ENCODE measurements at places on chromosomes 4 and X. TPM values are rescaled to one million over a fixed set of nuclear protein-coding genes. Genes with fewer than 3 reads are reported as not detected.

Gene FAM184B
- total RNA-seq, result not detected

DNA sequence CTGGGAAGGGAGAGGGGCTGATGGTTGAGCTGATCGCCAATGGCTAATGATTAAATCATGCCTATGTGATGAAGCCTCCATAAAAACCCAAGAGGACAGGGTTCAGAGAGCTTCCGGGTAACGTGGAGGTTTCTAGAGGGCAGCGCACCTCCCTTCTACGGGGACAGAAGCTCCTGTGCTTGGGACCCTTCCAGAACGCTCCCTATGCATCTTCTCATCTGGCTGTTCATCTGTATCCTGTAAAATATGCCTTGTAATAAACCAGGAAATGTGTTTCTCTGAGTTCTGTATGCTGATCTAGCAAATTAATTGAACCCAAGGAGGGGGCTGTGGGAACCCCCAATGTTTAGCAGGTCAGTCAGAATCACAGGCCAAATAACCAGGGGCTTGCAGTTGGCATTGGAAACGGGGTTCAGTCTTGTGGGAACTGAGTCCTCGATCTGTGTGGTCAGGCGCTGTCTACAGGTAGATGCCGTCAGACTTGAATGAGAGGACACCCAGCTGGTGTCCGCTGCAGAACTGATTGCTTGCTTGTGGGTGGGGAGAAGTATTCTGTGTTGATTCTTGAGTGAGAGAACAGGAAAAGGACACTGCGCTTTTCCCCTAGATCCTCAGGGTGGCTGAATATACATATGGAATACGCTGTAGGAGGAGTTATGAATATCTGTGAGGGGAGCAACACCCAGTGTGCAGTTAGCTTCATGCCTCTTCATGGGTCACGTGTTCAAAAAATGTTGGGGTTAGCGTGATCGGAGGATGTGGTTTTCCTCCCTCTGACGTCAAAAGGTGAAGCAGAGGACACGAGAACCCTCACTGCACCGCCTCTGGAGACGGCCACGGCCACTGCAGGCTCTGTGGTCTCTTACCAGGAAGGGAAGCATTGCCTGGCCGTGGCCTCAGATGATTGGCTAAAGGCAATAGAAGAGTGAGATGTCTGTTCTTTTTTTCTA is 29.2 kb downstream of the HTT-AS start:
- no peak for DNase-seq

Gene TEC
- total RNA-seq, result 2.0 TPM

DNA sequence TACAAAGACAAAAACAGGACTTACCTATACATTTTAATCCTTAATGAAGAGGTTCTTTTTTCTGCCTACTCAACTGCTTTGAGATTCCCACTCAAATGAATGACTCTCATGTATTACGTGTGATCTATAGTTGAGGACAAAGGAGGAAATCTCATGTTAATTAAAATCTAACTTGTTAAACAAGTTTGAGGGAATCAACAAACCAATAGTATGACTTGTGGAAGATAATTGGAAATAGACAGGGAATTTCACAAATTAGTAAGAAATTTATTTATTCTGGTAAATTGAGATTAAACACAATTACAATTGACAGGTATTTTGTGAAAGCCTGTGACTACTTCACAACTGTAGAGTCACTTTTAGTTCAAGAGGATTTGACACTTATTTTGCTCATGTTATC is at the start of gene TMPRSS11D:
Gene TMPRSS11D (minus strand): TSS at position 101 of the 400 bp plus-strand sequence. CDS start 69 bp downstream, at position 32.
- DNase-seq, result no peak

Gene PABPC1L2A
- total RNA-seq, result 0.26 TPM

GRCh38 chr4:97359826-97360225 is 783.5 kb downstream of the STPG2 start:
- no peak for DNase-seq

DNA sequence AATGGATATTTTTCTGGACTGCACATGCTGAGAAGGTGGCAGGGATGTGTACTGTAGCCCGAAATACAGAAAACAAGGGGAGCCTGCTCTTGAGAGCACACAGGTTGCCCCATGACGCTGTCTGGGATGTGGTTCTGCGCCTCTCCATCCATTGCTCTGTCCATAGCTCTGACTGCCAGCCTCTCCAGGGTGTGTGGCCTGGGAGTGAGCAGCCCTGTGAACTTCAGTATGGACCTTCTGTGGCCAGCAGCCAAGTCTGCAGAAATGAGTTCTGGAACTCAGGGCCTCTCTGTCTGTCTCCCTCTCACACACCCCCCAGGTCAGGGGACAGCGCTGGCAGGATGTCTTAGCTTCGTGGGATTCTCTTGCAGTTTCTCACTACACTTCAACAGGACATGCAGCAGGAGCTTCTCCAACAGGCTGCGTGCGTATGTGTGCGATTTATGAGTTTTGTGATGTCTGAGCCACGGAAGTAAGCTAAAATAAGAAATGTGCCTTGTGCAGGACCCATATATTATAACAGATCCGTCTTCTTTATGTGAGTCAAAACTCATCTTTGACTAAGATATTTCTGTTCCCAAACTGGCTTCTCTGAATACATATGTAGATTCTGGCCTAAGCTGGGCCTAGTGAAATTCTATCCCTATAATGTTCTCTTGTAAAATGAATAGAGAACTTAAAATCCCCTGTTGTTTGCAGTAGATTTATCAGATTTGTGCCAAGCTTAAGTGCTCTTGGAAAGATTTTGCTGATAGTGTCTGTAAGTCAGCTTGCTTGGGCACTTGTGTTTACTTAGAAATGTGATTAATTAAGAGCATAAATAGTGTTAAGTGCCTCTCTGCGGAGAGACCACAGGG is 40.0 kb downstream of the PROM1 start:
- DNase-seq, result no peak

DNA sequence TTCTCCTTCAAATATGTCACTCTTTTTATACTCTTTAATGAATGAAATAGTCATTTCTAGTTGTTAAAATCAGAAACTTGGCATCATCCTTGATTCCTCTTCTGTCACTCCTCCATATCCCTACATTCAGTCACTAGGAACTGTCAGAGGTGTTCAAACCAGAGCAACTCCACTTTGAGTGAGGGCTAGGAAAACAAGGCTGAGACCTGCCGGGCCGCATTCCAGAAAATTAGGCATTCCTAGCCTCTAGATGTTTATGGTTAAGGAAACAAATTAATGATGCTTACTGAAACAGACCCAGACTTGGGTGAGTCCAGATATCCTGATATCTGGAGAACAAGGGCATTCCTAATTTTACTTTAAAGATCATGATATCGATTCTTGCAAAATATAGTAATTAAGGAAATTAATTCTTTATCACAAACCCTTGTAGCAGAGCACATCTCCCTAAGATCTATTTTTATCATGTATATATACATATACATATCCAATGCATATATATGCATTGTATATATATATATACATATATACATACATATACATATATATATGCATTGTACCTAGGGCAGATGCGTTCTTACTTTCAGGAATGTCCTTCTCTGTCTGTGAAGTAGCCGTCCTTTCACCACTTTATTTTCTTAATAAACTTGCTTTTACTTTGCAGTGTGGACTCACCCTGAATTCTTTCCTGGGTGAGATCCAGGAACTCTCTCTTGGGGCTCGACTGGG is 98.4 kb upstream of the GC start:
- DNase-seq, result no peak

GRCh38 chr4:10171055-10171454 is 54.5 kb upstream of the WDR1 start:
- DNase-seq, result no peak

- DNase-seq, result no peak
Measured at GRCh38 chrX:85052636-85053343, 49.1 kb downstream of the APOOL start.

GRCh38 chrX:74521961-74522751 is 92.3 kb downstream of the RLIM start:
- no peak for DNase-seq

Gene MAGEE1
- total RNA-seq, result 2.2 TPM

Gene GNRHR
- not detected for total RNA-seq

GRCh38 chr4:163606896-163607691 is 112.6 kb downstream of the TMA16 start:
- DNase-seq, result no peak

DNA sequence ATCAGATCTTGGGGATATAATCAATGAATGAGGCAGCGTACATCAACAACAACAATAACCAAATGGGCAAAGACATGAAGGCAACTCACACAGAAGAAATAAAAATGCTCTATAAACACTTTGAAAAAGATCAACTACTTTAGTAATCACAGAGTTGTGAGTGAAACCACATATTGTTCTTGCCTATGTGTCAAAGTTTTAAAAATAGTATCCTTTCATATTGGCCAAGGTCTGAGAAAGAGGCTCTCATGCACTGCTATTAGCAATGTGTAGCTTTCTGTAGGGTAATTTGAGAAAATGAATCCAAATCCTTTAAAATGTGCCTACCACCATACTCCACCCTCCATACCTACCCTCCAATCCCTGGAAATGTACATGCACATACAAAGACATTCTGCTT is 25.0 kb downstream of the COQ2 start:
- no peak for DNase-seq

DNA sequence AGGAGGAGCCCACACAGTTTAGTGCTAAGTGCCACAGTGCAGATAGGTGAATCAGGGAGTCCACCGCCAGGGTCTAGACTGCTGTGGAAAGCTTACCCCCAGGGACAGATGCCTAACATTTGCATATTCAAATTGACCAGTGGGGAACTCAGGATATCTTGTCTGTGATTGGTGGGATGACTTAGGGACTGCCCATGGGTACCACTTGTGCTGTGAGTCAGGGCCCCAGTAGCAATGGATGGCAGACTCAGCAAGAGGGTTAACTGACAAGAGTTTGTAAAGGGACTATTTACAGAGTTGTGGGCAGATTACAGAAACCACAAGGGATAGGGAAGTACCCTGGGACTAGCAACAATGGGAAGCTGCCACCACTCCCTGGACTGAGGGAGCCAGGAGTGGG is 282.1 kb downstream of the BCOR start:
- DNase-seq, result peak; percentile 74

- DNase-seq, result no peak
Measured at GRCh38 chr4:99629962-99630554, 27.6 kb downstream of the C4orf54 start.

- no peak for DNase-seq
Measured at GRCh38 chr4:8782135-8782534, 89.5 kb downstream of the HMX1 start.

DNA sequence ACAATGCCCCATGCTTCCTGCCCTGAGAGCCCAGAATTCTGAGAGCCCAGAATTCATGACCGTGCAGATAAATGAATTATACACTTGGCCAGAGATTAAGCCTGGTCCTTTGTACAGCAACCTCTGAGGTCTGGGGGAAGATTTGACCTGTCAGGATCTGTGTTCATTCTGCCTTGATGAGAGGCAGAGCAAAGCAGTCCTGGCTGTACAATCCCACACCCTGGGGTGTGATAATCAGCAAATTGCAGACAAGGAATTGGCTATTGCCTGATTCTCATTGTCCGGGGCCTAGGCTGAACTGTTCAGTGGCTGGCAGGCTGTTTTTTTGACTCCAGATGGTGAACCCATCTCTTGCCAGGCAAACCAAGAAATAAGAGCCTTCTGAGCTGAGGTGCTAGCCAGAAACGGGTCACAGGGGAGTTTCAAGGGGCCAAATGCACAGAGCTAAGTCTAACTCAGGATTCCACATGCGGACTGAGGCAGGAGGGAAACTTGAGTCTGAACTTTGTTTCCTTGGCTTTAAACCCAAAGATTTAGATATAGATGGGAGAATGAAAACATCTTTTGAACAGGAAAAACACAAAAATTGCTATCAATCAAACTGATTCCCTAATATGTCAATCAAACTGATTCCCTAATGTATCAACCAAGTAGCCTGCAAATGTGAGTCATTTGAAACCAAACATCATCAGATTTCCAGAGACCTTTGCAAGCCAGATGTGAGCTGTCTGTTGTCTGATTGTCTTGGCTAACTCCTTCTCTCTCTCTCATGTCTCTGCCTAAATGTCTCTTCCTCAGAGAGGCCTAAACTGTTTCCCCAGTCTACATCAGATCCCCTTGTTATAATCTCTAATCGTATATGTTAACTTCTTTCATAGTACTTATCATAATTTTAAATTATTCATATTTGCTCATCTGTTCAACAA is 159.3 kb downstream of the ATG4A start:
- no peak for DNase-seq

Gene TRPC5OS
- 0.21 TPM for total RNA-seq

Gene ADH1B
- total RNA-seq, result not detected

Gene GRID2
- total RNA-seq, result 19.1 TPM

DNA sequence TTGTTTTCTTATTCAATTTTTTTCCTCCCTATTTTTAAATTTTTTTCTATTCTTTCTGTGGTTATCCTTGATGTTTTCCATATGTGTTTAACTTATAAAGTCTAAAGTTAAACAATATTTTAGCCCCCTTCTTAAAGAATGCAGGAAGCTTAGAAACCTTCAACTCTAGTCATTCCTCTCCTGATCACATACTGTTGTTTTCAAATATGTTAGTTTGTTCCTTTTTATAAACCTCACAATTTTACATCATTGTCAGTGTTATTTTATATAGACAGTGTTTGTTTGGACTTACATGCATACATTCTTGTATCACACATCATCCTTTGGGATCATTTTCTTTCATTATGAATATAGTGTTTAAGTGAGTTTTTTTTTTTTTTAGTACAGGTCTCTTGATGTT is 31.6 kb downstream of the KANTR start:
- DNase-seq, result no peak

DNA sequence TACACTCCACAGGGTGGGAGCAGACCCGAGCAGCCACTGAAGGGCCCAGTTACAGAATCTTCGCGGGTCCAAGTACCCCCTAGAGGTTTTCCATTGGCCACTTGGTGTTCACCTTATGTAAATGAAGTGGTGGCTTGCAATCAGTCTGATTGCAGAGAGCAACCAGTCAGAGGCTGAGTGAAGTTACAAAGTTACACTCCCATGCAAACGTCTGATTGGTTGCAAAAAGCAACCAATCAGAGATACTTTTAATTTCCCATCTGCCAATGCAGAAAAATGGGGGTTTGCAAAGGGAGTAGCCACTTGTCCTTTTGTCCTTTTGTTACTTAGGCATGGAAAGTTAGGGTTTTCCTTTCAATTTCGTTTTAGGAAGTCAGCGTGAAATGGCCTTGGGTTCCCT is 27.0 kb upstream of the NKAP start:
- DNase-seq, result no peak

DNA sequence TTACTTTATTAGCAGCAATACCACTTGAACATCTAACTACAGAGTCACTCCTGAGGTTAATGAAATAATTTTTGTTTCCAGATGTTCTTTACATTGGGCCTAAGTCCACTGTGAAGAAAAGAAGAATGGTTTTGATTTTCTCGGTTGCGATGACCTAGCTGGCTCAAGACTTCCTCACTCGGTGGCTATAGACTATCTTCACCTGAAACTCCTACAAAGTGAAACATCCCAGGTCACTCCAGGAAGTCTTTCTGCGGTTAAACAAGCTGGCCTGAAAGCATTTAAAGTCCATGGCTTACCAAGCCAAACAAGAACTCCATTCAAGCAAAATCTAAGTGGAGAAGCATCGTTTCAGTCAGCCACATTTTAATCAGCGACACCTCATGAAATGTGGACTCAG is 13.7 kb upstream of the SORBS2 start:
- DNase-seq, result no peak

- DNase-seq, result no peak
Measured at GRCh38 chr4:5793514-5793913, 82.5 kb downstream of the EVC start.

Measured in H7 (cell line).